Epithelial cell of proximal tubule (primary cell): ENCODE measurements at places on chromosomes 13 and 19. TPM values are rescaled to one million over a fixed set of nuclear protein-coding genes. Genes with fewer than 3 reads are reported as not detected.

DNA sequence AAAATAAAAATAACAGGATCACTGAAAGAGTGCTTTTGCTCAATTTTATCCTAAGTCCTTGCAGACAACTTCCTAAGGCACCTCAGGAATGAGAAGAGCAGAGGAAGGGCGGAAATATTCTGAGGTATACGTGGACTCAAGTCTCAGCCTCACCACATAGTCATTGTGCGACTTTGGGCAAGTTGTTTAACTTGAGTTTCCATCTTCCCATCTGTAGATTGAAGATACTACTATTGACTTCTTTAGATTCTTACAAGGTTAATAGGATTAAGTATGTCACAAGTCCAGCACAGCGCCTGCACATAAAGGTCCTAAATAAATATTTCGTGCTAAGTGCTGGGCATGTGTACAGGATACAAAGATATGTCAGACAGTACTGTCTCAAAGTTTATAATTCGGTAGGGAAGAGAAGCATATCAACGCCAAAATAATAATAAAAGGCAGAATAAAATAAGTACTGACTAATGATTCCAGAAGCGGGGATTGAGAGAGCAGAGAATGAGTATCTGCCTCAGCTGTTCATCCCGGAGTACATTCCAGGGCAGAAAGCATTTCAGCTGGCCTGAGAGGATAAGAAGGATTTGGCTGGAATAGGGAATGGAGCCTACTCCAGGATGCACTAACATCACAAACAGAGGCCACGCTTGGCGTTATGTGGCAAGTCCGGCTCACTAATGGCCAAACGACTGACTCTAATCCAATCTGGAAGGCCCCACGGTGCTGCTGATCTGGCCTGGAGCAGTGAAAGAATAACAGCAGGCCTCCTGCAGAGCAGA, 139.7 kb downstream of the FLT1 start:
- DNase-seq = no peak

- DNase-seq = no peak
Measured at GRCh38 chr13:97125810-97126738, 96.1 kb upstream of the MBNL2 start.

DNA sequence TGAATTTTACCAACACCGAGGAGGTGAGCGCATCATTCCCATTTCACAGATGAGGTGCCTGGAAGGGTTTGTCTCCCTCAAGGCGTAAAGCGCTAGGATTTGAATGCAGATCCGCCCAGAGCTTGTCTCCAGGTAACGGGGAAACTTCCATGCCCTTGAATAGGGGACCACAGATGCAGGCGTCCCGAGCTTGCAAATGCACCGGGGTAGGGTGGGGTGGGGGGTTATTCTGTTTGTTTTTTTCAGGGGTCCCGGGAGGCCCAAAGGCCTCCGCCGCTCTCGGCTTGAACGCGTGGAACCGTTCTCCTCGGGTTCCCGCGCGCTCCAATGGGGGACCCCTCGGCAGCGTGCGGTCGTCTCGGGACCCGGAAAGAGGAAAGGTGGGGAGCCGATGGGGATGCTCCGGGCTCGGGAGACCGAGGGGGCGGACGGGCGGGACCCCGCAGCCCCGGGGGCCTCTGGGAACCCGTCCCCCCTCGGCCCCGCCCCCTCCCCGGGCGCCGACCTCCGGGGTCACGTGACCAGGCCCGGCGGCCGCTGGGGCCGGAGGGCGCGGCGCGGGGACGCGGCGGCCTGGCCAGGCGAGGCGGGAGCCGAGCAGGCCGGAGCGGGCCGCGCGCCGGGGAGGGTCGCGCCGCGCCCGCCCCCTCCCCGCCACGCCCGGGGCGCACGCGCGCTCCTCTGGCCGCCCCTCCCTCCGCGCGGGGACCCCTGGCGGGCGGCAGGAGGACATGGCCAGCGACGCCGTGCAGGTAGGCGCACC, at the start of gene PKN1:
Gene PKN1, plus strand, starts transcription at position 516 of the 763 bp plus-strand sequence. Its CDS starts 216 bp downstream, at position 732.
- no peak for DNase-seq

The PODNL1 gene
- total RNA-seq = 0.46 TPM in 1 of 2 replicates, not detected in the other

The ADGRE1 gene
- not detected in 2 replicates for total RNA-seq
